ENCODE measurements at places on chromosomes 5 and 9.

GRCh38 chr5:149379177-149379761, at the start of gene IL17B:
Gene IL17B, minus strand, starts transcription at chr5:149379292. Its CDS starts 67 bp downstream, at chr5:149379225.
- no peak for DNase-seq

DNA sequence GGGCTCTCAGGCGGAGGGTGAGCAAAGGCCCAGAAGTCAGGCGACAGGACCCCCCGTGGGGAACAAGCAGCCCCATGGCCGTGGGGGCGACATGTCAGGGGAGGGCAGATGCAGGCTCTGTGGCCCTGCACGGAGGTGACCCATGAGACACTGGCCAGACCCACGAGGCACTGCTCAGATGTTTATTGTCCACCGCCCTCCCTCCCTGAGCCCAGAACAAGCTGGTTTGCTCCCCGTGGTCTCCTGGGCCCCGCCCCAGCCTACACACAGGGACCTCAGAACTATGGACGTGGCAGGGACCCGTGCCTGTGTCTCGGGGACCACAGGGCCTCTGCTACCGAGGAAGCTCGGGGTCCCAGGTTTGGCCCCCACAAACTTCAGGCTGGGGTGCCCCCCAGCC, 1.9 kb downstream of the FUT7 start:
- no peak for DNase-seq

- DNase-seq, result no peak
Measured at GRCh38 chr9:78677326-78677725, 380.4 kb downstream of the PSAT1 start.

DNA sequence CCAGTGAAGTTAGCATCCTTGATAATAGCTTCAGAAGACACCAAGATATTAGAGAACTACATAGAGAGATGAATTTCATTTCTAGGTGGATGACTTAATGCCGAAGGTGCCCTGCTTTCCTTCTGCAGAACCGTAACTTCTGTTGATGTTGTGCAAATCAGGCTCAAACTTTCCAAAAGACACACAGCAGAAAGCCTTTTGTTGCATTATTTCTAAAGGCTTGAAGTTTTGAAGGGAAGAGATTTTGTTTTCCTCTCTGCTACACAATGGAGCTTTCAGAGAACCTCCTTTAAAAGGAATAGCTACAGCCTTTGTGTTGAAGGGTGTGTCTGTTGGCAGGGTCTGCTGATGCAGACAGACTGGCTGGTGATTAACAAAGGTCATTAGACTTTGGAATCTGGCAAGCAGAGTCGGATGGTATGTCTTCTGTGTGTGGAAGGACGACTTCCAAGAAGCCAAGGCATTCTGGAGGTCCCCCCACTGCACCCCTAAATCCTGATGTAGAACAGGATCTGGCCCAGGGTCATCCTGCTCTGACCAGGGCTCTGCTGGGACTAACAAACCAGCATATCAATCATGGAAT, 57.8 kb downstream of the ZNF462 start:
- no peak for DNase-seq

- DNase-seq, result no peak
Measured at GRCh38 chr5:36796155-36796554, 80.4 kb upstream of the NIPBL start.

GRCh38 chr5:89850513-89850865, 559.1 kb downstream of the CETN3 start:
- DNase-seq, result no peak

All from stimulated activated CD8-positive, alpha-beta memory T cell treated with anti-CD3 and anti-CD28 coated beads, Interleukin-4, amount 100 ng/mL, for 4 hours (primary cell).